Pons (tissue), 1 donor: ENCODE measurements at places on chromosomes 13 and 19.

DNA sequence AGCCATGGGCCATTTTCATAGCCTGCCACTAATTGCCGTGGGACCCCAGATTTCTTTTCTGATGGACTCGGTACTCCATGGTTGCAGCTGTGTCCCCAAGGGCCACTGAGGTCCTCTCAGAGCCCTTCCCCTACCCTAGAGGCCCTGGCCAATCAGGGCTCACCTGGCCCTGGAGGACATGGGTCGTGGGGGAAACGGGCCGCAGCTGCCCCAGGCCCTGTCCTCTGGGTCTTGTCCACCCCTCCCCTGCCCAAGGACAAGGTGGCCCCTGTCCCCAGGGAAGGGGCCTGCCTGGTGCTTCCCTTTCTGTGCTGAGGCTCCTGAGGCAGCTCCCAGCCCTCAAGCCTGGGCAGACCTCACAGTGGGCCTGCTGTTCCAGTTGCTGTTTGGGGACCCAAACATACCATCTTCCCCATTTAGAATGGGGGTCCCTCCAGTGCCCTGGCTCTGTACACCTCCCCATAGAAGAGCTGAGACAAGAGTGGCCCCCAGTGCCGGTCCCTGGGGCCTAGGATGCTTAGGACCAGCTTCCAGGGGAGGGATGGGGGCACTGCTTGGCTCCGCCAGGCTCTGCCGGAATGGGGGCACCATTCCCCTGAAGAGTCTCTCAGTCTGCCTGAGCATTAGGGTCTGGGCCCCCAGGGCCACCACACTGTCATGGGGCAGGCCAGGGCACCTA, 3.2 kb downstream of the RAB11B start:
- DNase-seq, result no peak

GRCh38 chr19:18253130-18253529, 21.1 kb downstream of the IQCN start:
- DNase-seq, result no peak

- no peak for DNase-seq
Observed at GRCh38 chr19:40270362-40271089, 14.6 kb downstream of the AKT2 start.

GRCh38 chr13:49643035-49643646, 14.8 kb downstream of the ARL11 start:
- no peak for DNase-seq

DNA sequence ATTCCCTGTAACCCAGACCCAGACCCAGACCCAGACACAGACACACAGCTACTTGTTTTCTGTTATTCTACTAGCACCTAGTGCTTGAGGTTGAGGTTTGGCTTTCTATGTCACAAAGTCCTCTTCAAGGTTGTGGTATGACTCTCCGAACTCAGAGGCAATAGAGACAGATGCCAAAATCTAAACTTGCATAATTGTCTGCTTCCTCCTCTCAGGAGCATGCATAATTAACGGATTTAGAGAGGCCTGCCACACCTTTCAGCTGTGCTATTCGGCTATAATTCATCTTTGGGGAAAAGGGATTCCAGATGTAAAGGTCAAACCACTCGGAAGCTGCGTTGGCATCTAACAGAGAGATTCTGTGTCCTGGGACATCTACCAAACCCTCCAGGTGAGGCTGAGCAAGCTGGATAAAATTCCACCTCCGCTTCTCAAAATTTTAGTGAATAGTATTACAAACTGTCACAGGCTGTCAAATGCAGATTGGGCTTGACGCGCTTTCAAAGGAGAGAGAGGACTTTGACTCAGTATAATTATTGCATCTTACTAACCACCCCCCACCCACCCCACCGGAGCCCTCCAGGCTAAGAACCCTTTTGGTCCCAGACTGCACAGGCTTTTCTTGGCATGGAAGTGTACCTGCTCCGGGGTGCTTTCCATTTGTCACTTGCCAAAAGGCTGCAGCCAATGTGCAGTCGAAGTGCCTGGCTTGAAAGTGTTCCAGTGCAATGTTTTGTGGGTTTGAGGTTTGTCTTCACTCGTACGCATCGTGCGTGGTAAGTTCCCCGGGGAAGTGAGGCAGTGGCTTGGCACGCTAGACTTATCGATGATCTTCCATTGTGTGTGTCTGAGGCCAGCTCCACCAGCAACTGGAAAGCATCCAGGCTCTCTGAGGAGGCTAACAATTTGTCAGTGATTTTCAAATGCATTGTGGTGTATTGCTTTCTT, 194.1 kb downstream of the TDRD3 start:
- DNase-seq, result no peak

DNA sequence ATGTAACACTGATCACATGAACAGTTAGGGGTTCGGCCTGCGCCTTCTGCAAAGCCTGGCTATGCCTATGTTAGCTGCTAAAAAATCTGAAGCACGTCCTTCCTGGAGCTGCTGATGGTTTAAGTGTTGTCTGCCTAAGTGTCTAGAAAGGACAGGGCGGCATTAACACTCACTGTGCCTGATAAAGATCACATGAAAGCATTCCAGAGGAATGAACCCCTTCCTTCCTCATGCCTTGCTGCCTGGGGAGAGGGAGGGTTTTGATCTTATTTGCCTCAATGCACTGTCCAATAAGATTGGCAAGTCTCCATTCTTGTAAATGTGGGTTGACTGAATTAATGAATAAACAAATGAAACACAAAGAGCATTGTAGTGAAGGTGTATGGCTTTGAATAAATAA, 5.2 kb downstream of the DOCK9 start:
- DNase-seq, result peak; percentile 85

DNA sequence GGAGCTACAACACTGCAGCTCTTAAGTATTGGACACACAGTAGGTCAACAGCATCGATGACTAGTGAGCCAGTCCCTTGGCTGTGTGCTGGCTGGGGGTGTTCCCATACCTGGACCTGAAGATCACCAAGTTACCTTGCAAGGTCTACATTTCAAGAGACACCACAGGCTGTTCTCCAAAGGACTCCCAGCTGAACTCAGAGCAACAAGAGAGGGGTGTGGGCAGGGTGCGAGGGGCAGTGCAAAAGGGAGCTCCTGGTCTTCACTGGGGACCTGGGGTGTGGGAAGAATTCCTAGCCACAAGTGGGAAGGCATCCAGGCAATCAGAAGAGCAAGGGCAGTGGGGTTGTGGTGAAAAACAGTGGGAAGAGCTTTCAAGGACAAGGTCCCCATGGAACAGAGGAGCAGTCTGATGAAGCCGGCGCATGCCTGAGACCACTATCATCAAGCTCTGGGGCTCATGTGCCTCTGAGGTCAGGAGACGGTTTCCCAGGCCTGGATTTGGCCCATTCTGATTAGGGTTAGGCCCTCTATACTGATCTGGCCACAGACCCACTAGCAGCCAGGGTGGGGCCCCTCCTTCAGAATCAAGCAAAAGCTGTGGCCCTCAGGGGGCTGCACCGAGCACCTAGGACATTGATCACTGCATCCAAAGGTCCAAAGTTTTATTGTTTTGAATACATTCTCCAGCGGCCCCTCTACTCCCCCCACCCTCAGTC, 4.7 kb upstream of the GSK3A start:
- no peak for DNase-seq

- DNase-seq, result no peak
Observed at GRCh38 chr19:10325732-10326131, 7.6 kb downstream of the RAVER1 start.

DNA sequence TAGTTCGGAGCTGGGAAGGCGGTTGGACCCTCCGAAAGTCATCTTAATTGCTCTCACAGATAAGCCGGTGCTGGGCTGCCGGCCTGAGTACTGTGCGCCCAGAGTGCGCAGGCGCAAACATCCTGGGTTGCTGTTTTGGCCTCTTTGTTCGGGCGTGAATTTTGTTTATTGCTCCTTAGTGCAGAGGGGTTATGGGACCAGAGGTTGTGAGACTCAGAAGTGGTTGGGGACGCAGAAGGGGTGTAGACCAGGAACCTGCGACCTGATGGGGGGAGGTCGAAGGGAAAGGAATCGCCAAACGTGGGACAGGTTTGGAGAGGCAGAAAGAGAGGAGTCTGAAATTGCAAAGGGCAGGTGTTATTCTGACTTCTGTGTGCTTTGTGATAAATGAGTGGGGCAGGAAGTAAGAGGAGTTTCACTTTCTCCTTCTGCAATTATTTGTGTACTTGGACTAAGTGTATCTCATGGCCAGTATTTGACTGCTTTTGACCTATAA, 607 bp upstream of the ZNF566 start:
- DNase-seq, result no peak

GRCh38 chr13:77028202-77028601, 1.2 kb upstream of the FBXL3 start:
- DNase-seq, result peak; percentile 46
